Right hindlimb (tissue), 1 donor: ENCODE measurements at places on chromosomes 3 and 15.

DNA sequence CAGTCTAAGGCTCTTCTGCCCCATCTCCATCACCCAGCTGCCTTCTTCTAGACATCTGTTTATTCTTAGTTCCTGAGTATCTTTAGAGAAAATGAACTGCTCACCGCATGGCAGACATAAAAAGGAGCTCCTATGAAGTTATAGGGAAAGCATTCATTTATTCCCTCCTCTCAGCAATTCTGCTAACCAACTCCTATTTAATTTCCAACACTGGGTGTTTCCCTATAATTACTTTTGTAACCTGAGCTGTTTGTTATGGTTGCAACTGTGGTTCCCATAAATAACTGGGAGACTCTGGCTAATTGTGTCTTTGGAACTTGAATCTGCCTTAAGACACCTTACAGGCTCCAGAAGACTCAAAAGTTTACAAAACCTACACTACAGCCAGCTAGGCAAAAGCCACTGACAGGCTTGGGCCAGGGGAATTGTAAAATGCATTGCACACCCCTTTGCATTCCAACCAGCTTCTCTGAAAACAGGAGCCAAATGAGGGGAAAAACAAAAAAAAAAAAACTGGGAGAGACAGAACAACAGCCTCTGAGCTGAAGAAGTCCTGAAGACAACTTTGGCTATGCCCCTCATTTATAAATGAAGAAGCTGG, 231.5 kb upstream of the FEZF2 start:
- DNase-seq, result no peak

GRCh38 chr15:86199467-86200145, 119.9 kb downstream of the AGBL1 start:
- DNase-seq, result no peak

GRCh38 chr15:52737720-52738119, 52.4 kb downstream of the ONECUT1 start:
- DNase-seq, result no peak

GRCh38 chr3:160098926-160099626, 110.4 kb downstream of the IL12A start:
- DNase-seq, result no peak

DNA sequence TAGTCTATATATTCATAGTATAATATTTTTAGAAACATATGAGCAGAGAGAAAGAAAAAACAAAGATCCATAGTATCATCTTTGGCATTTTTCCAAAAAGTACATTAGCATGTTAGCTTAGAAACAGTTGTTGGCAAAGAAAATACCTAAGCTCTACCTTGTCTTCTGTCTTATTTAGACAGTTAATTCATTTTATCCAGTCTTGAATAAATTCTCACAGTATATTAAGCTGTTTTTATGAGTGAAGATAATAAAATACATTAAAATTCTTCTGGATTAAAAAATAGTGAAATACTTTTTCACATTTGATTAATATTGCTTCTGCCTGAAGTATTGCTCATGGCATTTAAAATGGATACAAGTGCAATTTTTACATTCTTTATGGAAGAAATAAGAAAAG, 145.2 kb downstream of the ZIC1 start:
- no peak for DNase-seq

DNA sequence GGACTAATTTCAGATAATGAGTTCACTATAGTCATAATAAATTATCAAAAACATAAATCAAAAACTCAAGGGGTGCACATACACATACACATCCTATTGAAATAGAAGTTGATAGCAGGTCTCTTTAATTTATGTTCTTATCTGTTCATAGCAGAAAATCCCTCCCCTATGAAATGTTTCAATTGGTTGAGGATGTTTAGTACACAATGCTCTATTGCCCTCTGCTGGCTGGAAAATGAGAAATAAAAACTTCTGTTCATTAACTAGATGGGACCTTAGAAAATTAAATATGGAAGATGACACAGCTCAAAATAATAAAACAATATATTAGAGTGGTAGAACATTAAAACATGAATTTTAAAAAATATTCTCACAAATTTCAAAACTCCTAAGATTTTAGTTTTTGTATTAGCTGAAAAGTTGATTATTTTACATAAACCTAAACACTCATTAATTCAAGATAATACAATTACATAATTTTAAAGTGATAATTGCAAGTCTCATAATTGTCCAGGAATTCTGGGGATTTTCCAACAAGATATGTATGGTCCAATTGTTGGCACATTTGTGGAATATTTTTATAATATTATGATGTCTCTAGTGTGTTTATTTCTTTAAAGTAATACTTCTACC, 735.0 kb downstream of the ROBO1 start:
- DNase-seq, result no peak

GRCh38 chr15:72785432-72785831, 1.9 kb upstream of the ADPGK start:
- peak; percentile 51 for DNase-seq

DNA sequence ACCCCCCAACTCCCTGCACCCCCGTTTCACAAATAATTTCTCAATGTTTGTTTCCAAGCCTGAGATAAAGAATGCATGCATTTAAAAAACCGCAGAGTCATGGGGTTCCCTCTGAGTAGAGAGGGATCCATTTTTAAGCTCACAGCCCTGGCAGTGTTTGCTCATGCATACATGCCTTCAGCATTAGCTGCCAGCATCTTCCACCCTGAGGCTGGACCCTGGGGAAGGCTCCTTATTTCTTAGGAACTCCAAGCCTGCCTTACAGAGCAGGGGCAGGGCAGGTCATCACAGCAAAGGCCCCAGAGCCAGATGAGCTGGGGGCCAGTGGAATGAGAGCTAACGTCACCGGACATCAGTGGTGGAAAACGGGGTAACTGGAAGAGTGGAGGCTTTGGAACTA, 31.3 kb downstream of the TLE3 start:
- no peak for DNase-seq
